C1 segment of cervical spinal cord (tissue), 14 donors: ENCODE measurements at places on chromosomes 3 and 15.
A peak's percentile ranks its signal among the peaks of the same experiment; 100 is the strongest.

- no peak for DNase-seq
Measured at GRCh38 chr15:86267892-86268291, 188.2 kb downstream of the AGBL1 start.

GRCh38 chr3:96931119-96931862 lies 116.9 kb downstream of the EPHA6 start:
- no peak for DNase-seq

DNA sequence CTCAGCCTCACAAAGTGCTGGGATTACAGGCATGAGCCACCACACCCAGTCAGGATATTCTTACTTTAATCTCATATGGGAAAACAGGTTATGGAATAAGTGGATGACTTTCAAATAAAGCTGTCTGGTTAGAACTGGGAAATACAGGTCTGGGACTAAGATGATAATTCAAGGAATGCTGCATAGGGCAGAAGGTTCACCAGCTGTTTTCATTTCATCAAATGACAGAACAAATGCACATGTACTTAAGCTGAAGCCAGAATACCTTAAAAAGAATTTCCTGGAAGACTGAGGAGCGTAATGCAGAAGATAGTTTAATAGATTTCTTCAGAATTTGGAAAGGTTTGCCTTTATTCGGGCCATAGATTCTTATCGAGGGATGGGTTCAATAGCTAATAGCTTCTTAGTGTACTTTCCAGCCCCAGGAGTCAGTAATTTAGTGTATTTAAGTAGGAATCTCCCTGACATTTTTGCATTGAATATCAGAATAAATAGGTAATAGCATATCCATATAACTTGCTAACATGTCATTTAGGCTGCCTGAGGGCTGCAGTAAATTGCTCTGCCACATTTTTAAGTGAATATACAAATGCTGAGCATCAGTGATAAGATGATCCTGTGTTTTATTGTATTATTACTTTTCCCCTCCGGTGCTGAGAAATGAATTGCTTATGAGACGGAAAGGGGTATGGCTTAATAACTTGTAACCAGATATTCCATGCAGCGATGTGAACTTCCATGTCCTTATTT lies 40.3 kb upstream of the ZNF770 start:
- no peak for DNase-seq

DNA sequence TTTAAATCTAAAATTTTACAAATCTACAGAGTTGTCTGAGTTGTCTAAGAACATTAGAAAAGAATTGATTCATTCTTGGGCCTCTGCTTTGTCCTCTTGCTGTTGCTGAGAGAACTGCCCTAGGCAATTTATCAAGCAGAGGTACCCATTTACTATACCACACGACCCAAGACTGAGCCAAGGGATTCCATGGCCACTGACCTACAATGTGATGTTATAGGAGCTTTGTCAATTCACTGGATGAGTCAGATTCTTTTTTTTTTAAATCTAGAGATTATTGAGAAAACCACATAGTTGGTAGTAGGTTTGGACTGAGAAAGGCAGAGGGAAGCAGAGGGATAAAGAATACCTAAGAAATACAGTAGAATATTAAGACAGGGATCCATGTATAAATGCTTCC lies 55.3 kb downstream of the TRAT1 start:
- DNase-seq, result no peak

GRCh38 chr15:77998592-77998991 lies 78.9 kb downstream of the TBC1D2B start:
- DNase-seq, result no peak

GRCh38 chr3:57053122-57053521 lies 7.3 kb upstream of the SPATA12 start:
- DNase-seq, result no peak

GRCh38 chr15:78232951-78233350 lies 1.4 kb downstream of the ACSBG1 start:
- no peak for DNase-seq

DNA sequence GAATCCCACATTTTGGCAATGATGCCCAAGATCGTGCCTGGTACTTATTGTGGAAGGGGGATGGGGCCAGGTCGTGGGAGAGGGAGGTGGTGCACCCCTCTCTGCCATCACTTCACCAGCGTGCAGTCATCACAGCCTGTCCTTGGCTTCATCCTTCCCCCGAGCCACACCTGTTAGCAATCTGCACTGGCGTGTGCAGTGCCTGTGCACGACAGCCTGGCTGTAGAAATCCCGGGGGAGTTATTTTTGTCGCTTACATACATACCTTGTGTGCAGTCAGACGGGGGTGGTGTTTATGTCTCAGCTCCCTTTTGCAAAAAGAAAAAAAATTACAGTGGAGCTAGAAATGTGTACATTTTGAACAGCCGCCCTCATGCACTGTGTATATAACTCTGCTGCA lies 216.0 kb downstream of the TLE3 start:
- no peak for DNase-seq

DNA sequence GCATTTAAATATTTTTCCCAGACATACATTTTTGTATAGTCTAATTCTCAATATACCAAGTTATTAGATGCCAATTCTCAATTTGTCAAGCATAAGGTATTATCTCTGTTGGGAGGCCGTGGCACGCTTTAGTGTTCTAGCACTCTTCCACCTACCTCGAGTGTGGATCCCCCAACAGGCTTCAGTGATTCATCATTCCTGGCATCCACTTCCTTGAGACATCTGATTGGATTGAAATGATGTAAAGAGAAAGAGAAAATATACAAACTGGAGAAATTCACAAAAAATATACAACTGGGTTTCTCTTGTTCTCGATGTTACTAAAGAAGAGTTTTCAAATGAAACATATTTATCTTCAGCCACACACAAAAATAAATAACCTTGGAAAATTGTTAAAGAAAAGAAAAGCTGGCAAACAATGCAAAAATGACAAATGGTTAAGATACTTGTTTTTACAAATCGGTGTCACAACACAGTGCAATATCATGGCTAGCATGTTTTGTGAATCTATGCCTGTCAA lies 218.0 kb upstream of the CDIN1 start:
- DNase-seq, result no peak

DNA sequence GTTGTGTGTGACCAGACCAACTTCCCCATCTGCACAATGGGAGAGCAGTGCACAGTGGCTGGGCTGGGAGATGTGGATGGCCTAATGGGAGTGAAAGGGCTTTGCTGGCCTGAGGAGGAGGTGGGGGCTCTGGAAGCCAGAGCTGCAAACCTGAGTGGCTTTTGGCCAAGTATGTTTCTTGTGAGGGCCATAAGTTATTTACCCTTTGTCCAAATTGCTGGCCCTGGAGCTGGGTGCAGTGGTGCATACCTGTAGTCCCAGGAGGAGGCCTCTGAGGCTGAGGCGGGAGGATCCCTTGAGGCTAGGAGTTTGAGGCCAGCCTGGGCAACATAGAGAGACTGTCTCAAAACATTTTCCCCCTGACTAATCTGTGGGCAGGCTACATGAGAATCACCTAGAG lies 129.1 kb downstream of the WNT7A start:
- no peak for DNase-seq

DNA sequence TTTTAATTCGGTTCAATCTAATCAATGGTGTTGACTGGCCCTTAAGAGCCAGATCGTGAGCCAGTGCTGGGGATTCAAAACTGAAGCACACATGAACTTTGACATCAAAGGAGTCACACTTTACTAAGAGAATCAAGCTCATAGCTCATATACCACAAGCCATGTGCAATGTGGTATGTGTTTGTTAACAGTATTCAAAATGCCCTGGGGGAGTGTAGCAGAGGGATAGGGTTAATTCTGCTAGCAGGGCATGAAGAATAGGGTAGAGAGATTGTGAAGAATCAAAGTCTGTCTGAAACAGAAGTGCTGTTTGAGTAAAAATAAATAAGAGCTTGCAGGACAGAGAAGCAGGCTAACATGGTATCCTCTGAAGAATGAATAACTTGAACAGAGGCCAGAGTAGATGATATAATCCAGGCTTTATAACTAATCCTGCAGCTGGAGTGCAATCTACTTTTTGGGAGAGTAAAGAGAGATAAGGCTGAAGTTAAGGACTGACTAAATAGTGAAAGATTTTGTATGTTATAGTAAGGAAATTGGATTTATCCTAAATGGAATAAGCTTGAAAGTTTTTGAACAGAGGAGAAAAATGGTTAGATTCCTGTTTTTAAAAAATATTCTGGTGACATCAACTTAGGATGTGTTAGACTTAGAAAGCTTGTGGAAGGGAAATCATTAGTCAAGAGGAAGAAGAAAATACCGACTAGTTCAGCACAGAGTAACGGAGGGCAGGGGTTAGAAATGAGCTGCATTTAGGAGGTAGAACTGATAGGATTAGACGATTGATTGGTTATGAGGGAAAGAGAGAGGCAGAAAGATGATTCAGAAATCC lies 292.0 kb downstream of the NFKBIZ start:
- DNase-seq, result no peak

DNA sequence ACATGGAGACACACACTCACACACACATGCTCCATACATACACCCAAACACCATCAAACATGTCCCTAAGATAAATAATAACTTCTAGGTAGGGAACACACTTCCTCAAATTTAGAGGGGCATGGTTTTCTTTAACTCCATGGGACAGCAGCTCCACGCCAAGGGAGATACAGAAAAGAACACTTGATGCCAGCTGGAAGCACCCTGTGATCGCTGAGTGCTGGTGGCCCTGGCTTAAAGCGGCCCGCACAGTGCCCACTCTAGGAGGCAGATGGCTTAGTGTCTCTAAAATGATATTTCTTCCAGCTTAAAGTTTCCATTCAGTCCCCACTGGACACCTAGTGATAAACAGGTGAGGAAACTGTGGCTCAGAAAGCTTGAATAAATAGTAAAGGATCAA lies 232.9 kb downstream of the UACA start:
- no peak for DNase-seq

- peak; percentile 55 for DNase-seq
Measured at GRCh38 chr15:62756326-62756994, 286.1 kb upstream of the TPM1 start.

DNA sequence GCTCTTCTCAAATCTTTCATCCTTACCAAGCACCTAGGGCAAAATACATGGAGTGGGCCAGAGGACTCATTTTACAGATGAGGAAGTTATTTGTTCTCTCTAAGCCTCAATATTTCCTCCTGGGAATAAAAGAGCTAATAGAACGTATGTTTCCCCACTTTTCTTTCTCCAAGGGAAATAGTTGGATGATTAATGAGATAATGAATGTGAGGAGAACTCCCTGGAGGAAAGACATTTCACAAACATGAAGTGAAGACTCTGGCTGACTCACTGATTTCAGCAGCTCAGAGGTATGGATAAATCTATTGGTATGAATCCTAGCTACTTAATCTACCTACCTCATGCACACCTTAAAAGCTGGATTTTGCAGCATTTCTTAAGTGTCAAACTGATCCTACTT lies 98.4 kb downstream of the ECT2 start:
- DNase-seq, result no peak

DNA sequence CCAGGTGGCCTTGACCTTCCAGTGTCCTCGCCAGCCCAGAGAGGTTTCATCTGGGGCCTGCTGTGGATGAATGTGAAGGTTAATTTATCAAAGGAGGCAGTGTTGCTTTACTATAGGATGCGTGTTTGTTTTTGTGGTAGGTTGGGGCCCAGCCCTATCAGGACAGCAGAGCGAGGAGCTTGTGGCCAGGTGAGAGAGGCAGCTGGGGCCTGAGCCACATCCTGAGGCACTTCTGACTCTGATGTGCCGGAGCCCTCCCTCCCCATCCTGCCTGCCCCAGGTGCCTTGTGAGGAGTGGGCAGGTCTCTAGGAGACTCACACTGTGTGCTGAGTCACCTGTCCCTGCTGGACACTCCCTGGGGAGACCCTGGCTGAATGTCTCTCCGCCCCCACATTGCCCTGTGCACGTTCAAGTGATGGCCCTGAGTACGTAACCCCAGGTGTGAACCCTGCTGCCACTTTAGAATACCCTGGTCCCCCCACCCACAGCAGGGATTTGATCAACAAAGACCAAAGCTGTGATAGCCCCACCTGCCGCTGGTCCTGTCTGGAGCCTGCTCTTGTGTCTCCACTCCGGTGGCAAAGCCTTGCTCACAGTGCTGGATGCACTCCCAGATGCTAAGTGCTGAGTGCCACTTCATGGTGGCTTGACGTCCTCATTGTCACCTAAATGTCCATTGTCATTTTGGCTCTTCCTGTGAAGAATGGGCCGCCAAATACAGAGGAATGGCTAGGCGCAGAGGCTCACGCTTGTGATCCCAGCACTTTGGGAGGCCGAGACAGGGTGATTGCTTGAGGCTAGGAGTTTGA lies 16.0 kb downstream of the FBLN2 start:
- DNase-seq, result no peak

GRCh38 chr3:150165396-150166094 lies 194.8 kb upstream of the PFN2 start:
- DNase-seq, result no peak

DNA sequence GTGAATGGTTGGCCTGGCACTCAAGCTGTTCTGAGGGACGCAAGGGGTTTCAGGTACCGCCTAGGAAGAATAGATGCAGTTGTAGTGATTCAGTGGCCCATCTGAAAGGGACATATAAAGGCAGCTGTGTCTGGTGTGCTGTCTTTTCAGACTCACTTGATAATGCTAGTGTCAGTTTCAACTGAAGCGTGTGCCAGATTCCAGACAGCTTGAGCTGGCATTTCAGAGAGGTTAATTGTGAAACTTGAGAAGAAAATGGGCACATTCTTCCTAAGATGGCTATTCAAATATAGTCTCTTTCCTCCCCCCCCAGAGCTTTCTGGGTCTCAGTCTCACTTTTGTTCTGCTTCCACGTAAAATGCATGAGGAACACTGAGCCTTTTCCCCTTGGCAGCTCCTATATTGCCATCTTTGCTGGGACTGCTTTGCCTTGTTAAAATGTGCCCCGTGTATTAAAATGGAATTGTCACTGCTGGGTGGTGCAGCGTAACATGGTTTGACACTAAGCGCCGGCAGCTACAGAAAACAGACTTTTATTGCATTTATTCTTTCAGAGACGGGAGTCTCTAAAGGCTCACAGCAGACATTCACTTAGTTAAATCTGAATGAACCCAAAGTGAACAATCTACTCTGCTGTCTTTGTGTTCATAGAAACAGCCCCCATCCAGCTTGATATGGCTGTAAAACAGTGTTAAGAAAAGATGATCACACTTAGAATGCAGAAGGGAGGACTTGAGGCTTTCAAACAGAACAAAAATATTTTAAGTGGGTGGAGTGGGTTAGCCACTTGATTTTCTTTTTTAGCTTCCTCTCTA lies 478.7 kb downstream of the RBMS3 start:
- DNase-seq, result no peak

- no peak for DNase-seq
Measured at GRCh38 chr3:140595295-140595694, 82.6 kb upstream of the TRIM42 start.

DNA sequence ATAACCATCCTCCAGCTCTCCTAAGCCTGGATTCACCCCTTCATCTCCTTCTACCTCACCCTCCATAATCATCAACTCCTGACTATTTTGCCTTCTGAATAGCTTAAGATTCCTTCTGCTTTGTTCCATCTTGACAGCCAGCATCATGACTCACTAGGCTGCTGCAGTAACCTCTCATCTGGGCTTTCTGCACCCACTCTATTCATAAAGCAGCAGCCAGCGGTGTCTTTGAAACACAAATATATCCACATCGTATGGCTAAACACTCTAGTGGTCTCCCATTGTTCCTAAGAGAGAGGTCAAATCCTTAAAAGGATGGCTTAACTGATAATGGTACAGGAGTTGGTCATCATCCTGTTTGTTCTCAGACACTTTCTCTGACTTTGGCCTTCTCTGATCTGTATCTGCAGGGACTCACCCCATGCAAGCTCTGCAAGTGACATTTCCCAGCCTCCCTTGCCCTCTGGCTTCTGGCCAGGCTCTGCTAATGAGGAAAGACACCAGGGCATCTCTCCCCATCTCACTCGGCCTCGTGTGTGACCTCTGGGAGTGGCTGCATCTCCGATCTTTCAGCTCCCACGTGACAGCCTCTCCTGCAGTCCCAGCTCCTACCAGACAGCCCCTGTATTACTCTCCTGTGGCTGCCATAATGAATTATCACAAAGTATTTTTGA lies 6.2 kb downstream of the GRK7 start:
- DNase-seq, result no peak
